ENCODE measurements at places on chromosomes 16 and 17. TPM values are rescaled to one million over a fixed set of nuclear protein-coding genes. Genes with fewer than 3 reads are reported as not detected.

DNA sequence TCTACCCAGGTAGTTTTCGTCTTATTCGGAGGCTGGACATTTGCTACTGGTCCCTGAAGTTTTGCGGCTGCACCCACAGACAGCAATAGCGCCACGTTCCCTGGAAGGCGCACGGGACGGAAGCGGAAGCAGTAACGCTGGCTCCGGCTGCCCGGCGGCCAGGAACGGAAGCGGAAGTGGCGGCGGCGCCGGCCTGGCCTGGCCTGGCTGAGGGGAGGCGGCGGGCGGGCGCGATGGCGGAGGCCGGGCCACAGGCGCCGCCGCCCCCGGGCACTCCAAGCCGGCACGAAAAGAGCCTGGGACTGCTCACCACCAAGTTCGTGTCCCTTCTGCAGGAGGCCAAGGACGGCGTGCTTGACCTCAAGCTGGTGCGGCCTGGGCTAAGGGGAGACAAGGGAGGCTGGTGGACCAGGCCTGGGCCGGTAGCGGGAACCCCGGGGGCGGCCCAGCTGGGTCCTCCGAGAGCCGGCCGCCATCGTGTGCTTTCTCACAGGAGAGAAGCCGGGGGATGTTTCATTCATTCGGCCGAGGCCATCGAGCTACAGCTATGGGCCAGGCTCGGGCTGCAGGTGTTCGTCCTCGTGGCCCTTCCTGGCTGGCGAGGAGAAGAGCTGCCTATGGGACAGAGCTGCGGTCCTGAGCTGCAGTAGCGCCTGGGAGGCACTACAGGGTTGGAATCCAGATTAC lies at the start of gene E2F4:
TSS of gene E2F4 (plus strand) at position 161 of the 687 bp plus-strand sequence. CDS start at position 234, 73 bp downstream.
- no peaks in the 10 kb centered on the region for H3K27me3 ChIP-seq
- DNase-seq = peak; percentile 91
- peaks cover 22% of the 10 kb centered on the region for H3K36me3 ChIP-seq

DNA sequence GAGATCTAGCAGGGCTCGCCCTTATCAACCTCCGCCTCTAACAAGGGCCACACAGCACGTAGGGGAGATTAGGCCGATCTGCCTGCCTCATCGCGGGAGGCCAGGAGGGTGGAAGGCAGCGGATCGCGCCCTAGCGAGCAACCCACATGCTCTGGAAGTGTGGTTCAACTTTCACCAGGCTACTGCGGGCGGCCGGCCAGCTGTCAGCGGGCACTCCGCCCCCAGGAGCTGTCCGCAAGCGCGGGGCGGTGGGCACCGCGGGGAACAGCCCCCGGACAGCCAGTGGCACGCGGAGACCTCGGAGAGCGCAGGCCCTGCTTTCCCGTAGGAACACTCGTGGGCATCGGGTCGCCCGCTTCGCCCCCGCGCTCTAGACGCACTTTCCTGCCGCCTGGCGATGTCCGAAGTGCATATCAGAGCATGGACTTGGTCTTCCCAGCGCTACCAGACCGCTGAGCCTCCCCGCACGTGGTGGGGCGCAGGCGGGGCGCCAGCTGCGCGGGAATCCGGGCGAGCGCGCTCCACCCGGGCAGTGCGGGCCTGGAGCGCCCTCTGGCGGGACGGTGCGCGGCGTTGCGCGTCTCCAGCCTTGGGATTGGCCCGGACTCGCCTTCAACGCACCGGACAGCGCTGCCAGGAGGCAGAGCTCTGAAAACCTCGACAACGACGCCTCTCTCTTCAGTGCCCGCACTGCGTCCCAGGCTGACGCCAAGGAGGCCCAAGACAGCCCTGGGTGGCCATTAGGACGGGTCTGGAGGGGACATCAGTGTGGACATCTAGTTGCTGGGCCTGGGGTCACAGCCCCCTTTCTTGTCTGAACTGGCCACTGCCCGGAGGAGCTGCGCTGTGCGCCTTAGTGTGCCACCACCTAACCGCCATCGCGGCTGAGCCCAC lies 3.6 kb upstream of the ZNHIT3 start:
- H3K27me3 ChIP-seq = peaks cover 14% of the 10 kb centered on the region
- H3K4me3 ChIP-seq = peak overlapping the region; percentile 29
- H3K4me1 ChIP-seq = peaks cover 28% of the 10 kb centered on the region
- DNase-seq = peak; percentile 86
- H3K36me3 ChIP-seq = peaks cover 2% of the 10 kb centered on the region
- H3K27ac ChIP-seq = no peak overlapping the region

DNA sequence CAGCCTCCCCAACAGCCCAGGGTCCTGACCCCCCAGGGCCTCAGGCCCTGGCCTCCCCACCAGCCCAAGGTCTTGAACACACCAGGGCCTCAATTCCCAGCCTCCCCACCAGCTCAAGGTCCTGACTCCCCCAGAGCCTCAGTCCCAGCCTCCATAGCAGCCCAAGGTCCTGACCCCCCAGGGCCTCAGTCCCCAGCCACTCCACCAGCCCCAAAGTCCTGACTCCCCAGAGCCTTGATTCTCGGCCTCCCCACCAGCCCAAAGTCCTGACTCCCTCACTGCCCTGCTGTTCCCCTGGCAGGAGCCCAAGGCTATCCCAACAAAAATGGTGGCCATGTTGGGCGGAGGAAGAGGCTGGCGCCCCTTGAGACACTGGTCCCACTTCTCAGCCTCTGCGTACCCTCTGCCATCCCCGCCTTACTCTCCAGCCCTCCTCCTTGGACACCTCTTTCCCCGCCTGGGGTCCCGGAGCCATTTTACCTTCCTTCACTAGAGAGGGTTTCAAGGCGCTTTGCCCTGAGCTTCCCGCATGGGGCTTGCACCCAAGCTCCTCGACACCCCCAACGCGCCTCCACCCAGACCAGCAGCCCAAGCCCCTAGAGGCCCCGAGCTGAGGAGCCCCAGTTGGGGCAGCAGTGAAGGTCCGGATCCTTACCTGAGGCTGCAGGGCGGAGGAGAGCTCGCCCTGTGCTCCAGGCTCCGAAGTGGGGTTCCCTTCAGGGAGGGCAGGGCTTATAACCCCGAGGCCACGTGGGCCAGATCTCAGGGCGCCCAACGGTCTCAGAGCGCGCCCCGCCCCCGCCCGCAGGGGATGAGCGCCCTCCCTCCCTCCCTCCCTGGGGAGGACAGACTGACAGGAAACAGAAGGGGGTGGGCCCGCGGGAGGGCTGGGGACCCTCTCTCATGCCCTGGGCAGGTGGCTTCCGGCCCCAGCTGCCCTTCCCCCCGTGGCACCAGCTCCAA lies 3.5 kb upstream of the TSPOAP1 start:
- peaks cover 29% of the 10 kb centered on the region for H3K4me1 ChIP-seq
- DNase-seq = peak; percentile 94
- H3K27me3 ChIP-seq = peaks cover 14% of the 10 kb centered on the region
- H3K36me3 ChIP-seq = peaks cover 67% of the 10 kb centered on the region
- H3K4me3 ChIP-seq = peak overlapping the region; percentile 92

DNA sequence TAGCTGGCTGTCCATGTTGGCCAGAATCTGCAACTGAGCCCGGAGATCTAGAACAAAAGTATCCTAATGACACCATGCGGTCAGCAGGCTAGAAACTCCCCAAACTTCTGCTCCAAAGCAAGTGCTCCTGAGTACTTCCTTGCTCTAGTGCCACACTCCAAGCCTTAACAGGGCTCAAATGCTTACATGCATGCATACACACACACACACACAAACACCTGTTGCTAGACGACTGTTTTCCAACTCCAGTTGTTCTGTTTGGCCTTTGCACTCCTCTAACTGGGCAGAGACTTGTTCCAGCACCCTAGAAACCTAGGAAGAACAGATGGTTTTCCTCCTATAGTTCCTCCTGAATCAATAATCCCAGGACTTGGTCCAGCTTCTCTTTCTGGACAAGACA lies 7.7 kb upstream of the ALDOC start:
- DNase-seq = no peak
- peaks cover 49% of the 10 kb centered on the region for H3K36me3 ChIP-seq
- no peak overlapping the region for H3K27ac ChIP-seq
- no peak overlapping the region for H3K4me3 ChIP-seq
- no peaks in the 10 kb centered on the region for H3K27me3 ChIP-seq

DNA sequence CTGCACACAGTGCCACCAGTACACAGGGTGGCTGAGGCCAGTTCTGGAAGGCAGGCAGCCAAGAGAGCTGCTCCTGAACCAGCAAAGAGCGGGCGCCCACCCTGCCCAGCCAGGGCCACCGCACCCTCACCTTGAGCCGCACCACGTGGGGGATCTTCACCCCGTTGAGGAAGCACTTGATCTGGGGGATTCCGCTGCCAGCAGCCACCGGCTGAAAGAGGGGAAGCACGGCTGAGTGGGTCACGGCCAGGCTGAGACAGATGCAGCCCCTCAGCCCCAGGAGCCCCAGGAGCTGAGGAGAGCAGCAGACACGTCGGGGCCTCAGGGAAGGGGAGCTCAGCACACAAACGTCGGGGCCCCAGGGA lies 14.6 kb upstream of the CCDC154 start:
- H3K27ac ChIP-seq = no peak overlapping the region
- no peak for DNase-seq
- H3K36me3 ChIP-seq = peaks cover 6% of the 10 kb centered on the region
- no peaks in the 10 kb centered on the region for H3K27me3 ChIP-seq
- H3K4me3 ChIP-seq = no peak overlapping the region

Gene SOX9
- not detected for total RNA-seq

GRCh38 chr16:90031931-90032673 lies 12.8 kb upstream of the DBNDD1 start:
- no peak overlapping the region for H3K27ac ChIP-seq
- H3K4me3 ChIP-seq = no peak overlapping the region
- peaks cover 20% of the 10 kb centered on the region for H3K36me3 ChIP-seq
- no peaks in the 10 kb centered on the region for H3K4me1 ChIP-seq

DNA sequence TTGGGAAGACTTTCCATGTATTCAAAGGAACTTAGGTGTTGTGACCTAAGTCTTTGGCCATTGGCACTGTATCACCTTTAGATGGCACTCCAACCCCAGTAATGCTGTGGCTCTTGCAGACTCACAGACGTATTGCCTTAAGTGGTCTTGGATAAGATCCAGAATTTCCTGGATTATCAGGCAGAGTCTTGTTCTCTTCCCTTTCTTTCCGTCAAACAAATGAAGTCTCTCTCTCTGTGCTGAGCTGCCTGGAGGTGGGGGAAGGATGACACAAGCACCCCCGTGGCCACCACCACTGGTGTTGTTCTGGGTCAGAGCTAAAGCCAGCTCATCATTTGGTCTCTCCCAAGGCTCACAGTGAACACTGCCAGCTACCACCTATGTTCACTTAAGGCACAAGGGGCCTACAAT lies 789.9 kb upstream of the KIF2B start:
- H3K27me3 ChIP-seq = no peaks in the 10 kb centered on the region
- H3K4me3 ChIP-seq = no peak overlapping the region
- no peaks in the 10 kb centered on the region for H3K36me3 ChIP-seq
- H3K27ac ChIP-seq = no peak overlapping the region
- DNase-seq = peak; percentile 5
